Stimulated activated CD8-positive, alpha-beta memory T cell treated with anti-CD3 and anti-CD28 coated beads, Interleukin-4, amount 100 ng/mL, for 1 hour (primary cell): ENCODE measurements at places on chromosomes 3 and 15.

DNA sequence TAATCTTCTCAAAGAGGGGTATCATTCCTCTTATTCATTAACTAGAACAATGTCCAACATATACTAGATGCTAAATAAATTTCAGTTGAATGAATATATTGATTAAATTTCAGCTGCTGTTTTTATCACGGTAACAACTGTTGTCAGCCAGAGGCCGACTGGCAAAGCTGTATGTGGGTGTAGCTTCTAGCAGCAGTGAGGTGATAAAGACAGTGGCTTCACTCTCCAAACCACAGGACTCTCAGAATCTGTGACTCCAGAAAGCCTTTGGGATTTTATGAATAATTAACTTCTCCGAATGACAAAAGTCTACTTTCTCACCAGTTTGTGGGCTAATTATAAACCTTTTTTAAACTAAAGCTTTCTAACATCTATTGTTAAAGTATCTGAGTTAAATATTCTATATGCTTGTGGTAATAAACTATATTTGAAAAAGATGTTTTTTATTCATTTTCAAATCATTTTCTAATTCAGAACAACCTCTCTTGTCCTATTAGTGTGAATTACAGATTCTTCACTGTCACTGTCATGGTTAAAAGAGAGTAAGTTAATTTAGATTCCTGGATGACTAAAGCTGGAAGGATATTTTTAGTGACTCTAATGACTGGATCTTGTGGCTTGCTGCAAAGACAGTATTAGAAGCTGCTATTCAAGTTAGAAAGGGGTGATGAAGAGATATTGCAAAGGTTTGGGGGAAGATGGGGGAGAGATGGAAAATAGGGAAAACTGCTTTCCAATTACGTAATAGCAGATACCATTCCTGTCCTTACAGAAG is 796.4 kb upstream of the ARPP21 start:
- DNase-seq = no peak

DNA sequence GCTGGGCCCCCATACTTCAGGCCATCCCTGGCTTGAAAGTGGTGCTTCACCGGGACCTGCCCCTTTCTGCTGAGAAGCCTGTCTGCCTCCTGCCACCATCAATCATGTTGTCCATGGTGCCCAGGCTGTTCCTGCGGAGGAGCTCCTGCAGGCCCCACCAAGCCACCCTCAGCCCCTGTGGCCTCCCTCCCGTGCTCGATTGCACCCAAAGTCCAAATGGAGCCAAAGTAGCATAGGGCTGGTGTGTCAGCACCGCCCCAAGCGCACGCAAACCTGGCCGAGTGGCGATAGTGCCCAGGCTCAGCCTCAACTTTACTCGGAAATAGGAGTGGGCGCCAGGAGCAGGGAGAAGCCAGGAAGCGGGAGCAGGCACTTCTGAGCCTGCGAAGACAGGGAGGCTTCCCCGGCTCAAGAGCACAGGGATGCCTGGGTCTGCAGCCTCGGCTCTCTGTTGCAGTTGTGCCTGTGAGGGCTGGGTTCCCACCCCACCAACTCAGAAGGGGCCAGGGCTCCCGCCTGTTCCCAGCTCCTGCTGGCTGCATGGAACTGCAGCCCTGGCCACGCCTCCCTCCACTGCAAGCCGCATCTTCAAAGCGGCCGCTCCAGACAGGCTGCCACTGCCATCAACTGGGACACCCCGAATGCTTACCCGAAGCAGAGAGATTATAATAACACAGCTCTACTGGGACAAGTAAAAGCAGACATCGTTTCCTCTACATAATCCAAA is 203.0 kb downstream of the ARRDC4 start:
- no peak for DNase-seq

DNA sequence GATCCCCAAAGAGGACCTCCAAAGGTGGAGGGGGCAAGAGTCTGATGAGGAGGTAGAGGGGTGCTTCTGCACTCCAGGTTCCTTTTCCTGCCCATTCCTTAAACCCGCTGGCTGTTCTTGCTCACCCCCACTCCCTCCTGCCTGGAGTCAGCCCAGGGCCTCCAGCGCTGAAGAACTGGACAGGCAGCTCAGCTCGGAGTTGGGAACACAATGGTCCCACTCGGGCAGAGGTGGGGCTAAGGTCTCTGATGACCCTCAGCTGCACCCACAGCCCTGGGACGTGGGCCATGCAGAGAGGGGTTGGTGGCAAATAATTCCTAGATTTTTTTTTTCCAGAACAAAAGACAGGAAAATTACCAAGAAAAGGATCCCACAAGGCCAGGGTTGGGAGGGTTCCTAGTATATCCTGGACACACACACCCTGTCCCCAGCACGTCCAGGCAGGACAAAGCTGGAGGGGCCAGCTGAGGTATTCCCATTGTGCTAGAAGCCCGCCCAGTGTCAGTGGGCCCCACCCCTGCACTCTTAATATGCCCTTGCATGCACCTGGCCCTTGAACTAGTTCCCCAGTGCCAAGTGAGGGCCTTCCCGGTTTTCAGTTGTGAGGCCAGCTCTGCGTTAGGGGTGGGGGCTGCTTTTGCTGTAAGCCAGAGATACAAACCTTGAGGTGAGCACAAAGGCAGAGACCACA is 22.1 kb upstream of the IP6K2 start:
- DNase-seq = no peak

- DNase-seq = no peak
Measured at GRCh38 chr15:101521069-101521468, 31.6 kb upstream of the PCSK6 start.

DNA sequence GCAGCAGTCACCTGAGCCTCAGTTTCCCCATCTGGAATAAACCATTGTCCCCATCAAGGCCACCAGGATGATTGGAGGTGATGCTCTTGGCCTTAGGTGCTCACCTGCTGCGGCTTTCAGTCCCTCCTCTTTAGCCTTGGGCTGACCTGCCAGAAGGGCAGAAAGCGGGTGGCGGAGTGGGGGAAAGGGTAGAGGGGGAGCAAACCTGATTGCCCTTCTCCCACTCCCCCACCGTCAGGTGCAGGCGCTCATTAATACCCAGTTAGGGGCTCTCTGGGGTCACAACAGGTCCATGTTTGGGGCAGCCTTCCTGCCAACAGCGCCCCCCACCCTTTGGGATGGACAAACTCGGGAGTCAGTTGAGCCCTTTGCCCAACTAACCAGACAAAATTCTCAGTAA is 50.5 kb downstream of the GRIP2 start:
- DNase-seq = no peak

DNA sequence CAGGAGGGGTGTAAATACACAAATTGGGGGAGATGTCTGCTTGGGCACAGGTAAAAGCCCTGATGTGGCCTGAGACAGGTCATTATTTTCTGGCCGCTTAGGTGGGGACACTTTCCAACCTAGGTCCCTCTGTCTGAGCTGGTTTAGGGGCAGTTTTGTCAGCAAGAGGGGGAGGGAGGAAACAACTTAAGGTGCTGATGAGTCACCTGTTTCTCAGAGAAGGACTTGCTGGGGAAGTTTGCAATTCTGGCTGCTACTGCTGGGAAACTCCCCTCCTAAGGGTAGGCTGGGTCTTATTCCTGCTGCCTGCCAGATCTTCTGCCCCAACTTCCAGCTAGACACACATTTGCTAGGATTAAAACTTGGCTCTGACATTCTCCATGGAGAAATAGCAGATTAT is 4.8 kb upstream of the RHOV start:
- DNase-seq = no peak

DNA sequence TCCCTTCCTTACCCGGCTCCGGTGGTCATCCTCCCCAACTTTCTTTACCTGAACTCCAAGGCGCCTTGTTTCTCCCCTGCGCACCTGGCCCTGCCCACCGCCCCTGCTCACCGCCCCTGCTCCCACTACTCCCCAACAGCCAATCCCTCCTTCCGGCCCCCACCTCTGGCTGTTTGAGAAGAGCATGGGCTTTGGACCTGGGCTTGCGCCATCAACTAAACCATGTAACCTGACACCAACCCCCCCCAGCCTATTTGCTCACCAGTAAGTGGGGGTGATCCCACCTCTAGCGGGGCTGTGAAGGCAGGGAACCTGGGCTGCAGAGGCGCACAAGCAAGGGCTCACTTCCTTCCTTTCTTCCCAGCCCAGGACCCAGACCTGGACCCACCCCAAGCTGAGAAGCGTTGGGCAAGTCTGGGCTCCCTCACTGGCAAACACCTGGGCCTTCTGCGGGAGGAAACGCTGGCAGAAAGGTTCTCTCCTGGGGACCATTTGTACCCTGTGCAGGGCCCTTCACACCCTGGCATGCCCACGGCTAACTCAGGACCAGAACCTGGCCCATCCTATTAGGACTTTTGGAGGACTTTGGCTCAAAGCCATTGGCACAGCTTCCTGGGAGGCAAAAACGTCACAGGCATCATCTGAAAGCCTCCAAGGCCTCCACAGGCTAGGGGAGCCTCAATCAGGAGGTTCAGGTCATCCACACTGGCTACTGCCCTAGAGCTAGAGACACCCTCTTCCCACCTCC is at the start of gene PLXNB1:
Gene PLXNB1, minus strand, starts transcription at position 127 of the 748 bp plus-strand sequence. CDS start 5,475 bp downstream, outside the sequence.
- no peak for DNase-seq

DNA sequence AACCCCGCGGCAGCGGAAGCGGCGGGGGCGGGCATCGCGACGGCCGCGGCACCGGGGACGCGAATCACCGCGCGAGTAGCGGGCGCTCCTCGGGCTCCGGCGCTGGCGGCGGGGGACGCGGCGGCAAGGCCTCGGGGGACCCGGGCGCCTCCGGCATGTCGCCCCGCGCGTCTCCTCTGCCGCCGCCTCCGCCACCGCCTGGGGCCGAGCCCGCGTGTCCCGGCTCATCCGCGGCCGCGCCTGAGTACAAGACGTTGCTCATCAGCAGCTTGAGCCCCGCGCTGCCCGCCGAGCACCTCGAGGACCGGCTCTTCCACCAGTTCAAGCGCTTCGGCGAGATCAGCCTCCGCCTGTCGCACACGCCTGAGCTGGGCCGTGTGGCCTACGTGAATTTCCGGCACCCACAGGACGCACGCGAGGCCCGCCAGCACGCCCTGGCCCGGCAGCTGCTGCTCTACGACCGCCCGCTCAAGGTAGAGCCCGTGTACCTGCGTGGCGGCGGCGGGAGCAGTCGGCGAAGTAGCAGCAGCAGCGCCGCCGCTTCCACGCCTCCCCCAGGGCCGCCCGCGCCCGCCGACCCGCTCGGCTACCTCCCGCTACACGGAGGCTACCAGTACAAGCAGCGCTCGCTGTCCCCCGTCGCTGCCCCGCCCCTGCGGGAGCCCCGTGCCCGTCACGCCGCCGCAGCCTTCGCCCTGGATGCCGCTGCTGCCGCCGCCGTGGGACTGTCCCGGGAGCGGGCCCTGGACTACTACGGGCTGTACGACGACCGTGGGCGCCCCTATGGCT is 675 bp downstream of the RBM15B start:
- no peak for DNase-seq

DNA sequence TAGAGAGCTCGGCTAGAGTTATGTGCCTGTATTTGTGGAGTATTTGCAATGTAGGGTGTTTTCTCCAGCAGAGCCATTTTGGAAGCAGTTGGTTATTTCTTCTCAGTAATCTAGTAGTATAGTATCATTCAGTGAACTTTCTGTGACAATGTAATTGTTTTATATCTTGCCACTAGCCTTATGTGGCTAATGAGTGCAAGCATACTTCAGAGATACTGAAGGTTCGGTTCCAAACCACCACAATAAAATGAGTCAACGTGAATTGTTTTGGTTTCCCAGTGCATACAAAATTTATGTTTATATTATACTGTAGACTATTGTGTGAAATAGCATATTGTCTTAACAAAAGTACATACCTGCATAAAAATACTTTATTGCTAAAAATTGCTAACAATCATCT is 286.9 kb upstream of the TBL1XR1 start:
- DNase-seq = no peak
